ENCODE measurements at places on chromosomes 5 and 9. TPM values are rescaled to one million over a fixed set of nuclear protein-coding genes. Genes with fewer than 3 reads are reported as not detected.

DNA sequence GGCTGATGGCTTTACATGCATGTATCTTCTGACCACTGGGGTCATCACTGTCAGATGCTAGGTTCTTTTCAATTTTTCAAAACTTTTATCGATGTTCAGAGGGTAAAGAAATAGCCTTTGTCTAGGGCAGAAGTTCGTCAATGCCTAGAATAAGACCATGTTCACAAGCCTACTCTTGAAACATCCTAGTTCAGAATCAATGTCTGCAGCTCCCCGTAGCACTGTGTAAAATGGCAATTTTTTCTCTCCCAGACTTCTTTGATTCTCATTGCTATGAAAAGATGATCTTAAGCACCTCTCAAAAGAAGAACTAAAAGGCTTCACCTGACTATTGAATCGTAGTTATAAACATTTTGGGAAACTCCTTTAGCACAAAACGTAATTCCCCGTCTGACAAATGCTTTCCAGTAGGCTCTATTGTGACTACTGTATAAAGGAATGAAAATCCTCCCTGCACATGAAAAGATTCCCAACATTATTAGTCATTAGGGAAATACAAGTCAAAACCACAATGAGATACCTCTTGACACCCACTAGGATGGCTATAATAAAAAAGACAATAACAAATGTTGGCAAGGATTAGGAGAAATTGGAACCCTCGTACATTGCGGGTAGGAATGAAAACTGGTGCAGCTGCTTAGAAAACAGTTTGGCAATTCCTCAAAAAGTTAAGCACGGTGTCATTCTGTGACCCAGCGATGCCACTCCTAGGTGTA is 263.5 kb downstream of the ARHGAP26 start:
- no peak for DNase-seq

GRCh38 chr5:82244151-82244550 is 34.0 kb downstream of the RPS23 start:
- no peak for DNase-seq

DNA sequence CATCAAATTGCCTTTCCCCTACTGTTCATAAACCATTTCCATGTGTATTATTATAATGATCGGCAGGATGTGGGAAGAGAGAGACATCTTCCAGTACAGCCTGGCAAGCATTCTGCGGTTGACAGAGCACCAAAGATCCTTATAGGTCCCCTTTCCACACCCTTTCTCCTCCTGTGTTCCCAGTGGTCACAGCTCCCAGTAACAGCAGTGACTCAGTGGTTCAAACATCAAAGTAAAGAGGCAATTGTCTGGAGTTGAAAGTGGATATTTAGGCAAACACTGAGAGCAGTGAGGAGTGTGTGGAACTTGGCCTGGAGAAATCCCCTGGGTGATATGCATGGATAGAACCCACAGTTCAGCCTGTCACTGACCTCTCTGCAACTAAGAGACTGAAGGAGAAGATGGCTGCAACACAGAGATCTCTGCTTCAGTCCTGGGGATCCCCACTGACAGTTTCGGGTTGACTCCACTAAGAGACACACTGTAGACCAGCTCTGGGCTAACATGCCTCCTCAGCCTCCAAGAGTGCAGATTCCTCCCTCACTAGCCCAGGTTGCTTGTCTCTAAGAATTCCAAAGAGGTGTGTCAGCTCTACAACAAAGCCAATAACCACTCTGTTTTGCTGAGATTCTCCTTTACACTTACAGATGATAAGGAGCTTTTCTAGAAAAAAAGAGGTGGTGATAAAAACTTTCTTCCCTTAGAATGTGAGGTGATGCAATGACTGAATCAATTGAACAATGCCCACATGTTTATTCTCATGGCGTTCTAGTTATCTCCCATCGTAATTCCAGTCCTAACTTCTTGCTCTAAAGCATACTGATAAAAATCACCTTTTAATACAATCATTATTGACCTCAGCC is 94.4 kb upstream of the IL6ST start:
- no peak for DNase-seq

Gene PCA3
- not detected for total RNA-seq

Gene BARX1
- total RNA-seq: not detected

All from naive thymus-derived CD4-positive, alpha-beta T cell (primary cell).